ENCODE measurements at places on chromosomes 4 and X.
A peak's percentile ranks its signal among the peaks of the same experiment; 100 is the strongest.

DNA sequence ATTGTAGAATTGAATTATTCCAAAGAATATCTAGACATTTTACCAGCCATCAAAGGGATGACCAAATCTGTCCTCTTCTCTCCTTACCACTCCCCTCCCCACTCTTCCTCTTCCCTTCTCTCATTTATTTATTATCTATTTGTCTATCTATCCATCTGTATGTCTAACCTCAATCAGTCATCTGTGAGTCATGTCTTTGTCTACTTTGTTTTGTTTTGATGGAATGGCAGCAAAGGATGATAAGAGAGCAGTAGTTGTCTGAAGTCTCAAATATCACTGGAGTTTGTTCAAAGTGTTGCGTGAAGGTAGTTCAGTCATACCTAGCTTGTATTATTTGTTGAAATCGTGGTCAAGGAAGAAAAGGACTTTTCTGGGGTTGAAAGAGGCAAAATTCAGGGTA lies 34.7 kb upstream of the PGRMC2 start:
- DNase-seq = no peak

GRCh38 chr4:1334579-1334895 lies 12.5 kb upstream of the UVSSA start:
- DNase-seq = no peak

GRCh38 chr4:4355302-4355701 lies 31.6 kb upstream of the NSG1 start:
- DNase-seq = no peak

DNA sequence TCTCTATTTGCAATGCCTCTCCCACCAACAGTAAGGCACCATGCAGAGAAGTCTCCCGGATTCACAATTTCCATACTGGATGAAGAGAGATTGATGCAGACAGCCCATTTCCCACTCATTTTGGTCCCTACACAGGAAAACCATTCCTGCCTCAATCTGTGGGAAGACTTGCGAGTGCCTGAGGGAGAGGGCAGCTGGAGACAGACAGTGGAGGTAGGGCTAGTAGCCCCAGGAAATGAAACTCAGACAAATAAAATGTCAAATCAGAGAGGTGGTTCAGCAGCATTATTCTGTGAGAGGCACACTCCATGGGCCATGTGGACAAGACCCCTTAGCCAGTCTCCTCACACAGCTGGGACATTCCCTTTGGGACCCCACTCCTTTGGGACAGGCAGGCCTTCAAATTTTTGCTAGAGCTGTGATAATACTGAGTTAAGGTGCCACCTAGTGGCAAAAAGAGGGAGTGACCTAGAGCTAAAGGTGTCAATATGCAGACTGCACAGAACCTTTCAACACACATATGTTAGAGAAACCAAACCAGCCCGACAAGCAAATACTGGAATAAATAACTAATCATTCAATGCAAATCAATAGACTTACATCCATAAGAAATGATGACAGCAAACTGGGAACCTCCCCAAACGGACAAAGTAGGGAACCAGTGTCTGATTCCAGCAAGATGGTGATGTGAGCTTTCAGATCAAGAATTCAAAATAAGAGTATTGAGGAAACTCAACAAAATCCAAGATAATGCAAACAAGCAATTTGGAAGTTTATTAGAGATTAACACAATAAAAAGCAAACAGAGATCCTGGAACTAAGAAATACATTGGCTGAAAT lies 1865.3 kb upstream of the AGA start:
- DNase-seq = peak; percentile 49

GRCh38 chr4:119493419-119493818 lies 135.2 kb downstream of the PDE5A start:
- peak; percentile 4 for DNase-seq

GRCh38 chrX:153726286-153727122 lies 1.8 kb downstream of the ABCD1 start:
- DNase-seq = peak; percentile 47

DNA sequence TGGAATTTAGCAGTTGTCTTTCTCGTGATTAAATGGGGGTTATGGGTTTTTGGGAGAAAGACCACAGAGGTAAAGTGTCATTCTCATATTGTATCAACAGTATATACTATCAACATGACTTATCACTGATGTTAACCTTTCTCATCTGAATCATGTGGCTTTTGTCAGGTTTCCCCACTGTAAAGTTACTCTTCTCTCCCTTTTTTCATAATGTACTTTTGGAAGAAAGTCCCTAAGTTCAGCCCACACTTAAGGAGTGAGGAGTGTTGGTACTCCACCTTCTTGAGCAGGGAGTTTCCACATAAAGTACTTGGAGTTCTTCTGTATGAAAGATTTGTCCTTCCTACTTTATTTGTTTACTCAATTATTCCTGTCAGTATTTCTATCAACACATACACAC lies 169.9 kb downstream of the ZNF330 start:
- DNase-seq = no peak

DNA sequence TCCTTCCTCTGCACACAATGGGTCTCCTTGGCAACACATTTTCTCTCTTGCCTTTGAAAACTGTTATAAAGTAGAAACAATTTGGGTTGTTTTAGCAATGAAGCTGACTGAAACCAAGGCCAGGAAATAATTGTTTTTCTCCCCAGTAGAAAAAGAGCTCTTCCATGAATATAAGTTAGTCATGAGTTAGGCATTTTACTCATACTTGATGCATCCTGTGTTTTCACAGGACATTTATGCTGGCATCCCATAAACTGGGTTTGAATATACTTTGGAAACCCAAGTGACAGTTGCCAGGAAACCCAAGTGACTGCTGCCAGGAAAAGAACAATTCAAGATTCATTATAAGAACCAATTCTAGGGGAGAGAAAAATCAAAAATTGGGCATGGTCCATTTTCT lies 128.6 kb upstream of the NPY2R start:
- no peak for DNase-seq

DNA sequence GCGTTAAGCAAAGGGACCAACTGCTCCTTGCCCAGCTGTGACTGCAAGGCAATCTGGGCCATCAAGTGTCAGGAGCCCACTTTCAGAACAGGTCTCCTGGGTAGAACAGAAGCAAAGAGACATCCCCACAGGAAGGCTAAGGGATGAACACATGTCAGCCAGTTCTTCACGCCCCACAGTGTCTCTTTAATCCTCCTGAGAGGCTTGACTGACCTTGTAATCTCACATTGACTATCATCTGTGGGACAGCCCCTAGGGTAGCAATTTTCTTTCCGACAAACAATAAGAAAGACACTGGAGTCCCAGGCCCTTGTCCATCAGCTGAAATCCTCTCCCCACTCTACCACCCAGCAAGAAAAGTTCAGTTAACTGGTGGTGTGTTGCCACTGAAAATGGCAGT lies 1.0 kb downstream of the CHRDL1 start:
- peak; percentile 25 for DNase-seq

- no peak for DNase-seq
Observed at GRCh38 chrX:103397707-103398106, 21.4 kb downstream of the BEX3 start.

GRCh38 chr4:164783976-164784375 lies 30.0 kb downstream of the SMIM31 start:
- DNase-seq = peak; percentile 2

DNA sequence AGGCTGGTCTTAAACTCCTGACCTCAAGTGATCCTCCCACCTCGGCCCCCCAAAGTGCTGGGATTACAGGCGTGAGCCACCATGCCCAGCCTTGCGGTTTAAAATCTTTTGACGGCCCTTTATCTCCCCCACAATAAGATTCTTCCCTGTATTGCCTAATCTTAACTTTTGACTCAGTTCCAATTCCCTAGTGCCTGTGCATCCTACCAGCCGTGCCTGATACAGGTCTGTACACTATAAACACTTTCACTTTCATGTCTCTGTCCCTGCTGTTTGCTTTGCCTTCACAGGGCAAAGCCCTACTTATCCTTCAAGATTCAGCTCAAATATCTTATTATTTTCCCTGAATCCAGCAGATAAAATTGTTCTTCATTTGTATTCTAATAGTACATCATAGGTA lies 74.6 kb downstream of the WDR44 start:
- peak; percentile 3 for DNase-seq

GRCh38 chr4:76197971-76198410 lies 15.6 kb downstream of the SCARB2 start:
- peak; percentile 92 for DNase-seq

GRCh38 chr4:2634014-2634413 lies 97.6 kb downstream of the FAM193A start:
- DNase-seq = no peak

DNA sequence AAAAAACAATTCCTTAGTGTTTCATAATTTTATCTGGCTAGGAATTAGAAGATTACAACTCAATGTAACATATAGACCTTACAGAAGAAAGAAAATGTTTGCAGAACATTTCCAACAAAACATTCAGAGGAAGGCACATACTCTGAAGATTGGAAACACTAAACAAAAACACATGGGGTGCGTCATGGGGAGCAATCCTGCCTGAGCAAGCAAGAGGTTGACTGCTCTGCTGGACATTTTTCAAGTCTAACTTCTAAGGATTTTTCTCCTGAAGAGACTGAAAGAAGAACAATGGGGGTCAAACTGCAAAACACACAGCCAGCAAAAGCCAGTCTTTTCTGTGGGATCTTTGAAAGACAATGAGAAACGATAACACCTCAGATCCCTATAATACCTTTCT lies 182.8 kb downstream of the GUCY2F start:
- DNase-seq = no peak

GRCh38 chr4:76199664-76200211 lies 13.9 kb downstream of the SCARB2 start:
- peak; percentile 65 for DNase-seq

GRCh38 chr4:143025081-143025704 lies 159.5 kb upstream of the USP38 start:
- DNase-seq = peak; percentile 3

GRCh38 chr4:124593494-124593893 lies 119.0 kb downstream of the ANKRD50 start:
- DNase-seq = peak; percentile 39

- DNase-seq = no peak
Observed at GRCh38 chr4:178037459-178038214, 595.4 kb upstream of the AGA start.

DNA sequence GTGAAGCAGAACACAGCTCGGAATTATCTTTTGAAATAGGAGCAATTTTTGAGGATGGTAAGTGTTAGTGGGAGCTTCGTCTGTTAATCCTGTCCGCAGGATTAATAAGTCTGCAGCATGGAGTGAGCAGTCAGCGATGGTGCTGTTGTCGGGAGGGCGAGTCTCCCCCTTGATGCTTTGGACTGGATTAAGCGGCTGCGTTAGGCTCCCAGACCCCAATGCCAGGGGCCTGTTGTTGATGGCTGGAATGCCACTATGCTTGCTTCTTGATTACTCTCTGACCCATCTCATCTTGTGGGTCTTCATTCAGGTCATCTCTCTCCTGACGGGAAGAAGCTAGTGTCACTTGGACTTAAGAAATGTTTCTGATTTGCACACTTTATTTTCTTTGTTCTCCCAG lies 332.6 kb downstream of the ARHGAP10 start:
- no peak for DNase-seq

DNA sequence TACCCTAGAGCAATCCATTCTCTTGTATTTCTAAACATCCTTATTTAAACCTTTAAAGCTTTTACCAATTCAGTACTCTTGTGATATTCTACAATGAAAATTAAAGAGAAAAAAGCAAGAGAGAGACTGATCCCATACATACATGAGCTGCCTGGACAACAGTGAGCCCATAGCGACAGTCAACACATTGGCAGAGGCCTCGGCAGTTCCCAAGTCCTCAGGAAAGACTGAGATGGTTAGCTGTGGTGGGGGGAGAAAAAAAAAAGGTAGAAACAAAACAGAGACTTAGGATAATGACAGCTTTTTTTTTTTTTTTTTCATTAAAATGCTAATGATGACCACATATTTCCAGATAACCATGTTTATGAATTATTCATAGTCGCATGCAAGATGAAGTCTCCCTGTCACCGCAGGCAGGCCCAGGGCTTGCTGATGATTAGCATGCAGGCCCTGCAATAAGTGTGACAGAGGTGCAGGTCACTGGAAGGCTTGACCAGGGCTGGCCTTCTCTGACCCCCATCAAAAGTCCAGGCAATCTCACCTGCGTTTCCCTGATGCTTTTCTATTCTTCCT lies 148.8 kb downstream of the APBB2 start:
- no peak for DNase-seq

- DNase-seq = no peak
Observed at GRCh38 chr4:113593400-113594230, 167.9 kb downstream of the CAMK2D start.

- DNase-seq = peak; percentile 35
Observed at GRCh38 chr4:52574036-52574435, 85.1 kb downstream of the USP46 start.

- peak; percentile 43 for DNase-seq
Observed at GRCh38 chrX:41022566-41022965, 62.7 kb upstream of the USP9X start.

DNA sequence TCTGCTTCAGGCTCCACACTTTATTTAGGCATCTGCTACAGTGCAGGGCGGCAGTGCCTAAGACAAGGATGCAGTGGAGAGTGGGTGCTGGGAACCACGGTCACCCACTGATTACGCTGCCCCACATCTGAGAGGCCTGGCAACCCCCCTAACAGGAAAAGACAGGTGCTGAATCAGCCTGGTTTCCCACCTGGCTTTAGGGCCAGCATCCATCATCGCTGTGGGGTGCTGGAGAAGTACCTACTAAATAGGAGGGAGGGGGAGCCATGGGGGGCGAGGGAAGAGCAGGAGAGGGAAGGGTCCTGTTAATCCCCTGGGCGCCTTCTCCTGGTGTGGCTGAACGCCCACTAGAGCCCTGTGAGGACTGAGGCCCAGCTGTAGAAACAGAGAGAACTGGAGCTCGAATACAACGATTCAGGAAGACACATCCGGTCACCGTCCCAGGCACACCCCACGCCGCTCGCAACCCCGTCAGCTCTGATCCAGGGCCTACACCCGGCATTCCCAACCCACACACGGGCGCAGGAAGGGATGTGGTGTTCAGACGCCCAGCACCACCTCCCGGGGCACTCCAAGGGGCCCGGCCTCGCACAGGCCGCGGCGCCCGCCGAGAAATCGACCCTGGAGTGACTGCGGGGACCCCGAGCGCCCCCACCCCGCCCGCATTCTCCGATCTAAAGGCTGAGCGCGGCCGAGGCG lies 554 bp downstream of the DCTD start:
- peak; percentile 70 for DNase-seq

DNA sequence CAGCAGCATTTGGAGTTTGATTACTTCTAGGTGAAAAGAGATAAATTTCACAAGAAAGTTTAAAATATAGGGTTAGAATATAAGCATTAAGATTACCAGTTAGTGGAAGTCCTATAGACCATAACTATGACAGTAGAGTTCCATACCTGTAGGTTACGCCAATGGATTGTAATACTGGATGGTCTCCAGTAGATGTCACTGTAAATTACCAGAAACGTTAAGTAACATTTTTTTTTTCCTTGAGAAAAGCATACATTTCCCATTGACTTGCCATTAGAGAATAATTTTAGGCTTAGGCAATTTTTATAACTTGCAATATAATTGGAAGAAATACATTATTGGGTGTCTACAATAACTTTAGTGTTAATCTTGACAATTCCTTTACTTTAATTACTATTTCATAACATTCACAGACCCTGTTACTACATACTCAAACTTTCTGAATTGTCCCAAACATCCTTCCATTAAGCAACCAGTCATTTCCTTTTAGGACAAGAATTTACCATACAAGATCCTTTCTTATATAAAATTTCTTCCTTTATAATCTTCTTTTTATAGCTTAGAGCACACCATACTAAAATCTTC lies 304.1 kb upstream of the TECRL start:
- DNase-seq = peak; percentile 49
